A549 treated with dexamethasone at 1 μM for 4 hours (cell line): ENCODE measurements at places on chromosomes 3 and 15. TPM values are rescaled to one million over a fixed set of nuclear protein-coding genes. Genes with fewer than 3 reads are reported as not detected.

The ABCF3 gene
- total RNA-seq: 30.0 to 37.4 TPM (median 33.1 TPM) in 5 replicates

The CACNA1D gene
- total RNA-seq: 0.54 to 1.1 TPM (median 0.88 TPM) in 5 replicates

The POPDC2 gene
- 0.13 to 0.95 TPM (median 0.23 TPM) in 5 replicates for total RNA-seq

The SMC4 gene
- 77.4 to 131 TPM (median 104 TPM) in 5 replicates for total RNA-seq

The GHSR gene
- total RNA-seq: not detected in 5 replicates

The CHRM5 gene
- total RNA-seq: 0.04 TPM in 1 of 5 replicates, not detected in the others

The SKOR1 gene
- total RNA-seq: 0.05 to 0.08 TPM (median 0.06 TPM) in 4 of 5 replicates, not detected in the other

The AHSG gene
- 0.06 to 0.09 TPM (median 0.06 TPM) in 3 of 5 replicates, not detected in the others for total RNA-seq

The SUCNR1 gene
- 0.06 to 0.08 TPM (median 0.07 TPM) in 5 replicates for total RNA-seq

The IL5RA gene
- not detected in 5 replicates for total RNA-seq

The SLCO2A1 gene
- total RNA-seq: 0.16 to 0.38 TPM (median 0.20 TPM) in 5 replicates

The TAGLN3 gene
- total RNA-seq: not detected in 5 replicates

The UBAP1L gene
- 0.29 to 1.4 TPM (median 0.61 TPM) in 5 replicates for total RNA-seq

The RPN1 gene
- total RNA-seq: 157 to 173 TPM (median 162 TPM) in 5 replicates

The ILDR1 gene
- total RNA-seq: not detected in 5 replicates

The THAP10 gene
- total RNA-seq: 4.1 to 5.6 TPM (median 4.7 TPM) in 5 replicates

The SLC22A14 gene
- total RNA-seq: 0.04 to 0.14 TPM (median 0.08 TPM) in 4 of 5 replicates, not detected in the other

The OR4F6 gene
- total RNA-seq: not detected in 5 replicates

The GOLIM4 gene
- total RNA-seq: 17.0 to 24.2 TPM (median 23.2 TPM) in 5 replicates

The ST6GAL1 gene
- 3.1 to 4.1 TPM (median 3.8 TPM) in 5 replicates for total RNA-seq

The VWA5B2 gene
- 0.20 to 0.50 TPM (median 0.39 TPM) in 5 replicates for total RNA-seq

The ANKUB1 gene
- not detected in 5 replicates for total RNA-seq

The SCG5 gene
- 1.5 to 2.6 TPM (median 2.2 TPM) in 5 replicates for total RNA-seq

The RFTN1 gene
- total RNA-seq: 3.0 to 3.8 TPM (median 3.3 TPM) in 5 replicates

The GP5 gene
- 0.02 to 0.04 TPM in 2 of 5 replicates, not detected in the others for total RNA-seq

The TGM5 gene
- total RNA-seq: not detected in 5 replicates

The LRRC15 gene
- 0.12 to 0.25 TPM (median 0.14 TPM) in 5 replicates for total RNA-seq

The P2RY14 gene
- total RNA-seq: not detected in 5 replicates

The GPR149 gene
- not detected in 5 replicates for total RNA-seq

The PARP14 gene
- total RNA-seq: 8.2 to 10.1 TPM (median 9.4 TPM) in 5 replicates

The SAMD7 gene
- total RNA-seq: not detected in 5 replicates

The SH2D7 gene
- not detected in 5 replicates for total RNA-seq
